ENCODE measurements at places on chromosomes 7 and 10.

DNA sequence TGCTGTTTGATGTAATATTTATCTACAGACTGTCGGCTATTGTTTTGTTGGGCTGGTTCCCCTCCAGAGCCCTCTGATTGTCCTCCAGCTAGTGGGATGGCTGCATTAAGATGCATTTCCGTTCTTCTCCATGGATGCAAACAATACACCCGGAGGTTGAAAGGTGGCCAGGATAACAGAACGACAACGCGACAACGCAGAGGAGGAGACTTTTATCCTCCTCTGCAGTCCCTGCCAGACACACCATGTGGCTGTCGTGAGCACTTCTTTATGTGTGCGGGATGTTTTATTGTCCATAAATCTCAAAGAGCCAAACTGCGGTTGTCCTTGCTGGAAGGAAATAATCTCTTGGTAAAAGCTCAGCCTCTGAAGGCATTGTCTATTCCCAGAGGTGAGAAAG, 39.1 kb upstream of the TCERG1L start:
- no peak for DNase-seq

- DNase-seq: no peak
Measured at GRCh38 chr10:119237722-119238436, 30.5 kb downstream of the GRK5 start.

DNA sequence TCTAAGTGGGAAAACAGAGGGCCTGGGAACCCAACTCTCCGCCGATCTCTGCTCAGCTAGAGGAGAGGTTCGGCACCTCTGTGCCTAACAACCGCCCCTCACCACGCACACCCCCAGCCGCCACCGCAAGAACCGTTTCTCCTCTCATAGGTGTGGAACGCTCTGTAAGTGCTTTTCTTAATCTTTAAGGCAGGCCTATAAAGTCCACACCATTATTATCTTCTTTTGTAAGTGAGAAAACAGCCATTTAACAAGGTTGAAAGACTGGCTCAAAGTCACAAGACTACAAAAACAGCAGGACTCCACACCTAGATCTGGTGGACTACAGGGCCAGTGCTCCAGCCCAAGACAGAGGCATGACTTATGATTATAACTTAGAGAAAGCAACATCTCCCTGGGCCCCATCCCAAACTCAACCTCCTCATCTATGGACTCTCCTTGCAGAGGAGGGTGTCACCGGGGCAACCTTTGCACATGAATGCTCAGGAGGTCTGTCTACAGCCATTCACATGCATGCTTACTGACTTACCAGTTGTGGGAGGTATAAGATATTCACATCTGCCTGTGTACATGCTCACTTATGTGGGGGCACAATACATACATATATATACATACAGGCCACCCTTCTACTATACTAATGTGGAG, 7.9 kb upstream of the NKX2-3 start:
- no peak for DNase-seq

GRCh38 chr7:107661865-107662379, 1.3 kb downstream of the SLC26A4 start:
- no peak for DNase-seq

GRCh38 chr7:2405601-2406345, 2.4 kb downstream of the CHST12 start:
- DNase-seq: no peak

DNA sequence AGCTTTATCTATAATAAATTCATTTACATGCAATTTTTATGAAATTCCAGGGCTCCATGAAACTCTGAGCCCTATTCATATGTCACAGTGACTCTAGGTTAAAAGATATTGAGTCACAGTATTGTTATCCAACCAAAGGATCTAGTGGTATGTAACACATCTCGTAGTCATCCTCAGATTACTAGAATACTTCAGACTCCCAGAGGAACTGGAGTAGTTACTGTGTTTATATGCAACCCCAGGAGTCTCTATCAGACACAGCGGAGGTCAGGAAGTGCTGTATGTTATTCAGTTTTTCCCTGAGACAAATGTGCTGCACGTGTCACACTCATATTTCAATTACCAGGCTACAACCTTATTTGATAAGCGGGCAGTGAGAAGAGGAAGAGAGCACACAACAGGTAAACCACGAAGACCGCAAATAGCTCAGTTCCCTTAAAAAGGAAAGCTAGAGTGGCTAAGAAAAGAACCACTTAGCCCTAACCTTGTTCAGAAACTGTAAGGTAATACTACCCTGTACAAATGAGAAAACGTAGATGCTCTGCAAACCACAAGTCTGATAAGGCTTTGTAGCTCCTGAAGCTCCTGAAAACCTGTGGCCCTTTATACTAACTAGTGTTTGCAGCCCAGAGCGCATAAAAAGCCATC, 114.0 kb upstream of the CNTNAP2 start:
- no peak for DNase-seq

DNA sequence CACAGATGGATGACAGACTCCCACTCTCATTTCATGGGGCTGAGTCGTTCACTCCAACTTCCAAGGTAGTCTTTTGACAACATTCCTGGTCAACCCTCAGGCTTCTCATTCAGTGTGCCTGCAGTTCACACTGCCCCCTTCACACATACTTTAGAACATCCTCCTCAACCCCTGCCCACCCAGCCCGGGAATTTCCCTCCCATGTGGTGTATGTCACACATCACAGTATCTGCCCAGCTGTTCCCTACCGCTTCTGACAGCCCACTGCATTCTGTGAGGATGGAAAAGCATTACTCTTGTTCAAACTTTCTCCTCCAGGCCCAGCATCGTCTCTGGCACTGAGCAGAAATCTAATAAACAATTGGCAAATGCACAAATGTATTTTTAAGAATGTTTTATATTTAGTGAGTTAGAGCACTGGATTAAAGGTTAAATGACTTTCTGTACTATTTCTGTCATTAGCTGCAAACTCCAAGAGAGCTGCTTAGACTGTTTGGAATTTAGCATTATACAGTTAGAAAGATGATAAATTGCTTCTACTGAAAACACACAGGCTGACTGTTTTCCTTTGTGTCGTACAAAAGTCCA, 110.4 kb downstream of the SFMBT2 start:
- no peak for DNase-seq

DNA sequence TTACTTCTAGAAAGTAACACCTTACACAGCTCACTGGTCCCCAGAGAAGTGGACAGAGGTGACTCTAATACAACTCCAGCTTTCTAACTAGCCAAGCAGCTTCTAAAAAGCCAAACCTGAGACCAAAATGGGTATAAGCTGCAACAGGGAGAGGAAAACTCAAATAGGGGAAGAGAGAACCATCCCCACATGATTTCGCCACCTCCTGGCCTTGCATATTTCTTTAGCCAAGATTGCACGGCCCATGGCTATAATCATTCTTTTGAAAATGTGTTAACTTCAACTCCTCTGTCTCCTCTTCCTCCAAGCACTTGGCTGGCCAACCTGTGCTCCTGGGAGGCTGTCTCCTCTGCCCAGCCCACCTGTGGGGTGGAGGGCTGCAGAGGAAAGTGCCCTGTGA, 28.7 kb downstream of the NUP42 start:
- no peak for DNase-seq

DNA sequence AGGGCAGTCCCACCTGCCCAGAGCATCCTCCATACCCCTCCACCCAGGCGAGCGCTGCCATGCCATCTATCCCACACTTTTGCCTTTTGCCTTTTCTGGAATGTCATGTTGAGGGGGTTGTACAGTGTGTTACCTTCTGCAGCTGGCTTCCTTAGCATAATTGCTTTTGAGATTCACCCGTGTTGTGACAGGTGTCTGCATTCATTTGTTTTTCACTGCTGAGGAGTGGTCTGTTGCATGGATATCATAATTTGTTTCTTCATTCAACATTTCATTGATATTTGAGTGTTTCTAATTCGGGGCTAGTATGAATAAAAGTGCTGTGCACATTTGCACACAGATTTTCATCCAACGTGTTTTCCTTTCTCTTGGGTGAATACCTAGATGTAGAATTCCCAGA, 353.9 kb downstream of the PAXIP1 start:
- no peak for DNase-seq

- DNase-seq: no peak
Measured at GRCh38 chr7:94511718-94512117, 2.1 kb downstream of the CASD1 start.

DNA sequence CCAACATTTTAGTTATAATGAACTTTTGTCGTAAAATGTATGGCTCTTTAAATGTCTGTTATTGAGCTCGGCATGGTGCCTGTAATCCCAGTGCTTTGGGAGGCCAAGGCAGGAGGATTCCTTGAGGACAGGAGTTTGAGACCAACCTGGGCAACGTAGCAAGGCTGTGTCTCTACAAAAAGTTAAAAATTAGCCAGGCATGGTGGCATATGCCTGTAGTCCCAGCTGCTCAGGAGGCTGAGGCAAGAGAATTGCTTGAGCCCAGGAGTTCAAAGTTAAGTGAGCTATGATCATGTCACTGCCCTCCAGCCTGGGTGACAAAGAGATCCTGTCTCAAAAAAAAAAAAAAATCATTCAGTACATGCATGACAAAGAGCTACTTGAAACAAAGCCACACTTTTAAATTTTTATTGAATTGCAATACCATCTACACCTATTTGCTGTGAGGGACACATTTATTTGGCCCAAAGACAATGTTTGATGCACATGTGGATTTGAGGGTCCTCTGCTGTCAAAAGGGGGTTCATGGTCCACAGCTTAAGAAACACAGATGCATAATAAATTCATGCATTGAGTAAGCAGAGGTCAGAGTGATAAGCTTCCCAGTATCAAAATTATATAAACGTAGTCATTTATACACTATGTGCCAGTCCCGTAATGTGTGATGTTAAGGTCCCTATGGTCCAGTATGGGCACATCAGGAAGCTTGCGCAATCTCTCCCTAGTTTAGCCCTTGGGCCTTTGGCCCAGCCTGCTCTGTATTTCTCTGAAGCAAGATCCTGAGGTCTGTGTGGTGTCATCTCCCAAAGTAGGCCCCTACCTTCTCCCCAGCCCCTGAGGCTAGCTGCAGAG, 4.4 kb upstream of the MALSU1 start:
- DNase-seq: no peak

- no peak for DNase-seq
Measured at GRCh38 chr7:1348096-1348822, 111.0 kb downstream of the MICALL2 start.

Measured in non-pigmented ciliary epithelial cell (primary cell).